Camera-type eye (tissue), 1 donor: ENCODE measurements at places on chromosomes 12 and 14. TPM values are rescaled to one million over a fixed set of nuclear protein-coding genes. Genes with fewer than 3 reads are reported as not detected.

Gene DYRK2
- total RNA-seq, result 69.3 TPM

Gene TSPAN19
- total RNA-seq, result 0.22 TPM

Gene ENDOU
- total RNA-seq, result 1.4 TPM

Gene TPI1
- 547 TPM for total RNA-seq

Gene TMEM229B
- 7.0 TPM for total RNA-seq

Gene TCHP
- total RNA-seq, result 26.2 TPM

Gene CLEC12A
- total RNA-seq, result 3.4 TPM

Gene B3GNT4
- total RNA-seq, result 0.88 TPM

Gene CYP27B1
- 1.6 TPM for total RNA-seq

Gene CCDC196
- total RNA-seq, result not detected

Gene DTX1
- total RNA-seq, result 19.1 TPM

Gene CPNE6
- total RNA-seq, result 5.9 TPM

Gene RFLNA
- 11.1 TPM for total RNA-seq

Gene SLC7A7
- total RNA-seq, result 4.1 TPM

Gene NEUROD4
- total RNA-seq, result 367 TPM

Gene LRFN5
- total RNA-seq, result 28.9 TPM

Gene NTF3
- total RNA-seq, result 3.3 TPM

Gene FAM222A
- total RNA-seq, result 25.1 TPM

Gene ATXN3
- 92.9 TPM for total RNA-seq

Gene TMEM30B
- 6.3 TPM for total RNA-seq

Gene SLC25A47
- 0.22 TPM for total RNA-seq

Gene ASIC1
- 8.0 TPM for total RNA-seq

Gene SPIC
- total RNA-seq, result not detected

Gene KCNJ8
- total RNA-seq, result 25.4 TPM

Gene C1R
- total RNA-seq, result 94.5 TPM

Gene CSRP2
- 114 TPM for total RNA-seq

Gene FAM181A
- not detected for total RNA-seq

Gene RIMBP2
- 44.0 TPM for total RNA-seq

Gene LAG3
- total RNA-seq, result 0.60 TPM
